ENCODE measurements at places on chromosomes 16 and 17.

- no peak for DNase-seq
These were observed 115.8 kb downstream of the MSI2 start for GRCh38 chr17:57372156-57372555.

GRCh38 chr16:84565669-84566495 is 52.0 kb downstream of the COTL1 start:
- no peak for DNase-seq

GRCh38 chr17:76385892-76386786 is 1.7 kb downstream of the SPHK1 start:
- DNase-seq: peak; percentile 94

DNA sequence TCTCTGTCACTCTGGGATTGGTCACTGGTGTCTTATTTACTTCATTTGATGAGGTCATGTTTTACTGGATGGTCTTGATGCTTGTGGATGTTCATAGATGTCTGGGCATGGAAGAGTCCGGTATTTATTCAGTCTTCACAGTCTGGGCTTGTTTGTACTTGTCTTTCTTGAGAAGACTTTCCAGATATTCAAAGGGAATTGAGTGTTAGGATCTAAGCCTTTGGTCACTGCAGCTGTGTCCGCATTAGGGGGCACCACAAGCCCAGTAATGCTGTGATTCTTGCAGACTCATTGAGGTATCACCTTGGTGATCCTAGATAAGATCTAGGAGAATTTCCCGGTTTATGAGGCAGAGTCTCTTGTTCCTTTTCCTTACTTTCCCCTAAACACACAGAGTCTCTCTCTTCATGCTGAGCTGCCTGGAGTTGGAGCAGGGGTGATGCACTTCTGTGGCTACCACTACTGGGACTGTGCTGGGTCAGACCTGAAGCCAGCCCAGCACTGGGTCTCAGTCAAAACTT is 214.7 kb downstream of the SPECC1 start:
- no peak for DNase-seq

- DNase-seq: no peak
These were observed 39.2 kb downstream of the ADCY7 start for GRCh38 chr16:50305441-50306061.

- DNase-seq: no peak
These were observed 21.3 kb upstream of the MFSD6L start for GRCh38 chr17:8820311-8821010.

DNA sequence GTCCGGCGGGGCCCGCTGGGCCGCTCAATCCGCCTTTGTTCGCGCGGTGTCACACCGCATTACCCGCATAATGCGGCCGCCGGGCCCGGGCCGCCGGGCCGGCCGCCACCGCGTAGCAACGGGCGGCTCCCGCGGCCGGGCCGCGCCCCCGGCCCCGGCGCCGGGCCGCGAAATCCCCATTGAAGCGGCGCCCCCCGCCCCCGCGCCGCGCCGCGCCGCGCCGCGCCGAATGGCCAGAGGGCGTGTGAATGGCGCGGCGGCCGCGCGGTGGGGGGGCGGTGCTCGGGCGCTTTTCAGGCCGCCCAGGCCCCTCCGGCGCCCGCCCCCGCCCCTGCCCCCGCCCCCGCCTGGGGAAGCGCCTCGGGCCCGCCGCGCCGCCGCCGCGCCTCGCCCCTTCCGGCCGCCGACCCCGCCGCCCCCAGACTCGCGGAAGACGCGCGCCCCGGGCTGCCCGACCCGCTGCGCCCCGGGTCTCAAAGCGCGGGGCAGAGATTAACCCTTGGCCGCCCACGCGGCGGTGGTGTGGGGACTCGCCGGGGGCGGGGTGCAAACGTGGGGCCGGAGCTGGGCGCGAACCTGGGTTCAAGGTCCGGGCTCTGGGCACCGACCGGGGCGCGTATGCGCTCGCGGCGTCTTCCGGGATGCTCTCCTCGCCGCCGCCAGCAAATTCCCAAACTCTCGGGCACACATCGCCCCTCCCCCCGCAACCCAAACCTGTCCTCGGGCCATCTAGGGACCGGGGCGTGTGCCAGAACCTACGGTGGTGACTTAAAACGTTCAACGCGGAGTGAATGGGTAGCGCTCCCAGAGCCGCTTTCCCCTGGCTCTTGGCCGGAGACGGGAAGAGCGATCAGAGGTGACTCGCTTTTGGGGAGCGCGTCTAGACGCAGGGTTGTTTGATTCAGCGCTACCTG is 46.7 kb downstream of the WNT3 start:
- peak; percentile 47 for DNase-seq

DNA sequence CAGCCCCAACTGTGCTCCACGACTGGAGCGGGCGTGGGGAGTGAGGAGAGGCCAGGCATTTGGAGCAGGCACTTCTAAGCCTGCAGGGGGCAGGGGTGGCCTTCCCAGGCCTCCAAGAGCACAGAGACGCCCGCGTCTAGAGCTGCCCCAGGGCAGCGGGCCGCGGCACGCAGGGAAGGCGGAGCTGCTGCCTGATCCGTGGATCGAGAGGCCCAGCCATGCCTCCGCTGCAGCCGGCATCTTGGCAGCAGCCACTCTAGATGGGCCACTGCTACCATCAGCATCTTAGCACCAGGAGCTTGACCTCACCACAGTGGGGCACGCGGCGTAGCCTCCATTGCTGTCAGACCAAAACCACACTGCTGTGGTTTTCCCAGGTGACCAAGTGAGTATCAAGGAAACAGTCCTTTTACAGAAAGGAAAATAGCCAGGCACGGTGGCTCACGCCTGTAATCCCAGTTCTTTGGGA is 20.4 kb upstream of the WDR45B start:
- no peak for DNase-seq

DNA sequence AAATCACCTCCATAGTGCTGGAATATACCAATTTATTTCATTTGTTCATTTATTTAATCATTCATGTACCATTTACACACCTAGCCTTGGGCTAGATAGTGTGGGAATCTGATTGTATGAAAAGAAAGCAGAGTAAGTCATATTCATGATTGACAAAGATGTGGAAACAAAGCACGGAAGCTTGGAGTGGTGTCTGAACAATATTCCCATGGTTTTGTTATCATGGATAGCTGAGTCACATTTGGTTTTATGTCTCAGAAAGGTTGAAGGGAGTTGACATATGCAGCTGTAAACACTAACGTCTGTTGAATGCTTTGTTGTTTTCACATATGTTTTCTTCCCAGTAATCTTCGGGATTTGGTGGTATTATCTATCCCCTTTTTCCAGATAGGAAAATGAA is 76.6 kb downstream of the MAP2K4 start:
- no peak for DNase-seq

DNA sequence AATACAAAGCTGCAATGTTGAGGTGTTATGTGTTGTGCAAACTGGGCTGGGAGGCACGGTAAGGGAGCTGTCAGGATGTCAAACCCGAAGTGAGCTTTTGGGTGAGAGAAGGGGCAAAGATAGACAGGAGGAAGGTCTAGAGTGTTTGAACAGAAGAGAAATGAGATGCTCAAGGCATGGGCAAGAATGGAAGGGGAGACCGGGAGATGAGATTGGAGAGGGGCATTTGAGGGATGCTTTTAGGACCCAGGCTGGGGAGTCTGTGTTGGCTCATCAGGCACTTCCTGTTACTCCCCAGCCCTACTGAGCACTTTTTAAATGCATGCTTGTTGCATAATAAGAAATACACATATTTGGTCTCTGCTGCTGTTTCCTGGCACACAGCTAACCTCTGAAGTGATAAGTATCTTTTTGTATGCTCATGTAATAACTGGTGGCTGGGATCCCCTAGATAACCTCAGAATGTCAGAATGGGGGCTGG is 13.7 kb downstream of the UNC45B start:
- DNase-seq: no peak

DNA sequence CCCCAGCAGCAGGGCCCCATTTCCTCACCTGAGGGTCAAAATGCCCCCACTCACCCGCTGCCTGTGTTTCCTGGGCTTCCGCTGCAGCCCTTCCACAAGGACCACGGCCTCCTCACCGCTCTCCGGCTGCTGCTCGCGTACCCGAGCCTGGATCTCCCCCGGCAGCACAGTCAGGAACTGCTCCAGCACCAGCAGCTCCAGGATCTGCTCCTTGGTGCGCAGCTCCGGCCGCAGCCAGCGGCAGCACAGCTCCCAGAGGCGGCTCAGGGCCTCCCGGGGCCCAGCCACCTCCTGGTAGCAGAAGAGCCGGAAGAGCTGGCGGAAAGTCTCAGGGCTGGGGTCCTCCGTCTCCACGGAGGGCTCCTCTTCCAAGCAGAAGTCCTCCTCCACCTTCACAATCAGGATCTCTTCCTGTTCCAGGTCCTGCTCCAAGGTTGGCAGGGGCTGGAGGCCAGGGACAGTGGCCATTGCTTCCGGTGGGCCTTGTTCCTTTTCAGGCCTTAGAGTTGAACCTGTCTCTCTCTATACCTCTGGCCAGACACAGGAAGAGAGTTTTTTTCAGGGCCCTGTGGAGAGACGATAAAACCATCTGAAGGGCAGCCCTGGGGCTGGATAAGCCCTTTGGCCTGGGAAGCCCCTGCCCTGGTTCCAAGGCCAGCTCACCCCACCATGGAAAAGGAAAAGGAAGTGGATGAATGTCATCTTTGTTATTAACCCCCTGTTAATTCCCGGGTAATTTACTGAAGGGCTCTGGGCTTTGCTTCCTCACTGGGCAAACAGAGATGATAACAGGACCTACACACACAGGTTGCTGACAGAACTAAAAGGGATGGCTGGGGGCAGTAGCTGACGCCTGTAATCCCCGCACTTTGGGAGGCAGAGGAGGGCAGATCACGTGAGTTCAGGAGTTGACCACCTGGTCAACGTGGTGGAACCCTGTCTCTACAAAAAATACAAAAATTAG is 1.2 kb downstream of the ZNF500 start:
- no peak for DNase-seq

DNA sequence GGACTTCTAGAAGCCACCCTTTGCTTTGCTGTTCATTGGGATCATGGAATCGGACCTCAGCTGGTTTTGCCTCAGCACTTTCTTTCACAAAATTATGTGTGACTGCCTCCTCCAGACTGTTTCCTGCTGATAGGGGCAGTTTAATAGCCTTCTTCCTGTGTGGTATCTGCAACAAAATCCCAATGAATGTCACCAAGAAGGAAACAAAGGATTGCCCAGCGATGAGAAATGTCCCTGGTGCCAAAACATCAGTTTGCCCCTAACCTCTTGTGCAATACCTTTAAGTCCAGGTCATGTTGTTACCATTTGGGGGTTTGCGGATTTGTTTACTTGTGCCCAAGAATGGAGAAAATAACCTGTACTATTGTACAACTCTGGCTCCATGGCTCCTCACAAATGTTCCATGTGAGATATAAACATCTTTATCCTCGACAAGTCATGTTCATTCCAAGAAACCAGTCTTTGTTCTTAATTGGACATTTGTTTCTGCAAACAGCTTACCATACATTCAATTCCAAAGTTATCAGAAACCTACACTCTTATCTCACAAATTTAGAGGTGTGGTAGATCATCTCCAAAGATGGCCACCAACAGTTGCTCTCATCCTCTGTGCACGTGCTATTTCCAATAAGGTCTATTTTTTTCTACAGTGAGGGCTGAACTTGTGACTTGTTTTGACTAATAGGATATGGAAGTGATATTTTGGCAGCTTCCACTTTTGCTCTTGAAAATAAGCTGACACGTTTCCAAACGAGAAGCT is 14.8 kb downstream of the TAC4 start:
- no peak for DNase-seq

DNA sequence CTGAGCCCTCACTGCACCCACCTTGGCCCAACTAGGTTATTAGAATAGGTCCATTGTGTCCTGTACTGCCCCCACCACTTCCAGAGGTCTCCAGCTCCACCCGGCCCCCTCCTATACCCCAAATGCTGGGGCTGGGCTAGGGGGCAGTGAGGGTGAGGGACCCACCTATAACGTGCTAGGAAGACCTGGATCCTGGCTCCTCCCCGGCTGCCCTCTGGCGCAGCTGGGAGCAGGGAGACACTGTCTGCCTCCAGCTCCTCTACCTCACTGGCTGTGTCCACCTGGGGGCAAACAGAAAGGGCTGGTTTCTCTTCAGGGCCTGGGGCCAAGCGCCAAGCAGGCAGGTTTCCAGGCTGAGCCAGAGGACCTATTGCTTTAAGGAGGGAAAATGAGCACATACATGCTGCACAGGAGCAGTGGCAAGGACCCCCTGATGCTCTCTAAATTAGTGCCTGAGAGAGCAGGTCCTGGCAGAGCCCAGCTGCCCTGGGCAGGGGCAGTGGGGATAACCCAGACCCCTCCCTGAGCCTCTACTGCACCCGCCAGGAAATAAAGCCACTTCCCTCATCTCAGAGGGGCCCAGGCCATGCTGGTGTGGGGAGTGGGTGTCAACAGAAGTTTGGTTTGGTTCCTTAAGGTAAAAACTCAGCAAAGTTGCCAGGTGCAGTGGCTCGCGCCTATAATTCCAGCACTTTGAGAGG is 12.2 kb downstream of the TSPOAP1 start:
- no peak for DNase-seq

DNA sequence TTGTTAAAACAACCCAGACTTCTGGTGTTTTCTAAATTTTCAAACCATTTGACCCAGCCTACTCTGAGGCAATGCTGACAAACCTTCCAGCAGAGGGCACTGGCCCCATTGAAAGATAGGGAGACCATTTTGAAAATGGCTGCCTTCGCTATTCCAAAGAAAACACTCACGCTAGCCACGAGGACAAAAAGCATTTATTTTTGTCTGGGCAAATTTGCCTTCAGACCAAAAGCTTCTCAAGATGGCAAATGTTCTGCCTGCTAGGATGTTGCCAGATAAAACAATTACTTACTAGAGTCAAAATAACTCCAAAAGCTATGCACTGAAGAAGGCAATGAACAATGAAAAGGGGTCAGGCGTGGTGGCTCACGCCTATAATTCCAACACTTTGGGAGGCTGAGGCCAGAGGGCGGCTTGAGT is 296.7 kb upstream of the IRX5 start:
- DNase-seq: peak; percentile 4

- no peak for DNase-seq
These were observed 376.3 kb downstream of the CNTNAP4 start for GRCh38 chr16:76653390-76654026.

DNA sequence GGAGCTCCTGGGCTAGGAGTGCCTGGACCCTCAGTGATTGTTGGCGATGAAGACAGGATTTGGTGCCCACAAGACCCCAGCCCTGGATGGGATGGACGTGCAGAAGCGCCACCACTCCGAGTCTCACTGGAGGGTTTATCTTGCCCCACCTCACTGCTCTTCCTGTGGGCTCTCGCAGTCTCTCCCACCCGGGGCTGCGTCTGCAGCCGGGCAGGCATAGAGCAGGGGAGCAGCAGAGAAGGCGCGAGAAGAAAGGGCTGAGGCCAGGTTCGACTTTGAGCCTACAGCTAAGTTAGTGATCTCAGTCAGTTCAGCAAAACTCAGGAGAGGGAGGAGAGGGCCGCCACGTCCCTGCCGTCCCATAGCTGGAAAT is 6.6 kb downstream of the UBE2I start:
- no peak for DNase-seq

GRCh38 chr17:50603340-50603739 is 31.3 kb upstream of the ABCC3 start:
- no peak for DNase-seq

DNA sequence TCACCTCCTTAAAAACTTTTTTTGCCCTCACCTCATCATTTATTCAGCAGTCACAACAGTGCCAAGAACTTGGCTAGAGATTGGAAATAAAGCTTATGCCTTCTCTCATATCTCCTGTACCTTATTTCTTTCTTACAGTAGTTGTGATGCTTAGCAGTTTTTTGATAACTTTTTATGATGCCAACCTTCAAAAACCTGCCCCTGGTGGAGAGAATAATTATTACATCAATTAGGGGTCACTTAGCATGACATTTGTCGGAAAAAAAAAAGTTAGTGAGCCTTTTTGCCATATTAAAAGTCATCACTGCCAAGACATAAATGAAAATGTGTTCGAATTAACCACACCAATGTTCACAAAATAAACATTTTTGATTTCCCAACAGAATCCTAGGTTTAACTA is 296.6 kb downstream of the WWOX start:
- no peak for DNase-seq

- no peak for DNase-seq
These were observed 2.9 kb upstream of the CBX8 start for GRCh38 chr17:79799538-79800324.

Measured in hepatic stellate cell (primary cell).